ENCODE measurements at places on chromosomes 5 and 9.

DNA sequence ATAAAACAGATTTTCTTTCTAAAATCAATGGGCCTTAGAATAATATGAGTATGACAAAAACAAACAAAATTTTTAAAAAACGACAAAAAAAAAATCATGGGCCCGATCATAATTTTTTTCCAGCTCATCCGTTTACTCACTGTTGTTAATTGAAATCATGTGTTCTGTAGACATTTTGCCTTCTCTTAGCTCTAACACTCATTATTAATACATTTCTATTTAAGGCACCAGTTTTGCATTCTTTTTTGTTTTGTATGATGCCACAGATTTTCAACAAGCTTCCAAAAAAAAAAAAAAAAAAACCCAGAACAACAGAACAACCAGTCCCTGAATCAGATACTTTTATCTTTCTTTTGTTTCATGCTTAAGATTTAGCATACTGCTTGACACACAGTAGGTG is 86.4 kb downstream of the PRLR start:
- DNase-seq: no peak

DNA sequence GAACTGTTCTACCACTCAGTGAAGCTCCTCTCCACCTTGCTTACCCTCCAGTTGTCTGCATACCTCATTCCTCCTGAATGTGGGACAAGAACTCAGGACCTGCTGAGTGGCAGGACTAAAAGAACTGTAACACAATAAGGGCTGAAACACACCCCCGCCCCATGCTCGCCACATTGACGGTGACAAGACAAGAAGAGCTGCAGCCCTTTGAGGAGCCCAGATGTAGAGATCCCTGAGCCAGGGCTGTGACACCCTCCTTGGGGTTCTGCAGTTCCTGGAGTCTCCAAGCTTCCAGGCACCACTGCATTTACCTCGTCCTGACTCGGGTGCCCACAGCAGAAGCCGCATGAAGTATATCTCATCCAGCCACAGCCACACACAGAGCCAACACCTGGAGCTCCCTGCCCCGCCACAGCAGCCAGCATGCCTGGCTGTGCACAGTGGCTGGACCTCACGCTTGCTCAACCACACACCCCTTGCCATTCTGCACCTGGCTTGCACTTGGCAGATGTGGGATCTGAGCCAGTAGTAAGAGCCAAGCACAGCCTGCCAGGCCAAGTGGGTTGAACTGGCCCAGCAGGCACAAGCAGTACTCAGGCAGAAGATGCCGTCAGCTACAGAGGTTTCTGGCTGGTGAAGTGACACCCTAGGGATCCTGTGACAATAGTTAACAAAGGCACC is 166.1 kb downstream of the RNF180 start:
- DNase-seq: no peak

- DNase-seq: no peak
Measured at GRCh38 chr9:21294904-21295538, 10.1 kb downstream of the IFNA5 start.

DNA sequence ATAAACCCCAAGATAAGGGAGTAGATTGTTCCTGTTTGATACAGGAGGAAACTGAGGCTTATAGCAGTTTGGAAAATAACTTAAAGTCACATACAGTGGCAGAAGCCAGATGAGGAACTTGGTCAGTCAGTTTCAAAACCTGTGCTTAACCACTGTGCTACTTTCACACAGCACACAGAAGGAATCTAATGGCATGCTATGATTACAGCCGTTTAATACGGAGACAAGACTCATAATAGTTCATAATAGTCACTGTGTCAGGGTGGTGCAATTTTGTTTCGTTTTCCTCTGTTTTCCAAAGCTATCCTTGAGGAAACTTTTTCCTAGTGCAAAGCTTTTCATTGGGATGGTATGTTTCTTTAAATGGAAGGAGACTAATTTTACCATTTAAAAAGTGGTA is 112.3 kb downstream of the GCNT1 start:
- DNase-seq: no peak

DNA sequence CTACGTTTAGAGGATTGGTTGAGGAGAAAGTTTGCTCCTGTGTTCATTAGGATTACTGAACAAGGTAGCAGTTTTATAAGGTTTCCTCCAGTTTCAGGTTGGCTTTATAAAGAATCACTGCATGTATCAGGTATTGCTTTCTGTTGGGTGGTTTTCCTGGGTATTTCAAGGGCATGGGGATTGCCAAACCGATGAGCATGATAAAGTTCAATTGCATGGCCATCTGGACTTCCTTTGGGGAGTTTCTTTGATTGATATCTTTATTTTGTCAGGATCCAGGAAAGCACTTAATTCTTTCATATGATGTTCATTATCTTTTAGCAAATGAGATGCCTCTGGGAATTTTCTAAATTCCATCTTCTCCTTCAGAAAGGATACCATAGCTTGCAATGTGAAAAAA is 10.3 kb upstream of the GABBR2 start:
- DNase-seq: no peak

DNA sequence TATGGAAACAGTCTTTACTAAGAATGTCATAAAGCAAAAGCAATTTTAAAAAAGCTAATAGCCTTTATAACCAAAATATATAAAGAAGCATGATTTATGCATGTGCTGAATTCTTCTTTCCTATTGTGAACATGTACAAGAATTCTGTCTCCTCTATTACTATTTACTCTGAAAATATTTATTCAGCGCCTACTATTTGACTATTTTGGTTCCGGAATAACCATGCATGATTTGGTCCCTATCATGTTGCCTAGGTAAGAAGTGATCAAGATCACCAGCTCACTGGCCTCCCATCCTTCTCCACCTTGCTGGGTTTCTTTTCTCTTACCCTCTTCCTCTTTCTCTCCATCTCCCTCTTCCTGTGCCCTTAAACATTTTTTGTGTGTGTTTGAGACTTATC is 443.8 kb downstream of the SH3GL2 start:
- DNase-seq: no peak
